ENCODE measurements at places on chromosomes 12 and 14.

DNA sequence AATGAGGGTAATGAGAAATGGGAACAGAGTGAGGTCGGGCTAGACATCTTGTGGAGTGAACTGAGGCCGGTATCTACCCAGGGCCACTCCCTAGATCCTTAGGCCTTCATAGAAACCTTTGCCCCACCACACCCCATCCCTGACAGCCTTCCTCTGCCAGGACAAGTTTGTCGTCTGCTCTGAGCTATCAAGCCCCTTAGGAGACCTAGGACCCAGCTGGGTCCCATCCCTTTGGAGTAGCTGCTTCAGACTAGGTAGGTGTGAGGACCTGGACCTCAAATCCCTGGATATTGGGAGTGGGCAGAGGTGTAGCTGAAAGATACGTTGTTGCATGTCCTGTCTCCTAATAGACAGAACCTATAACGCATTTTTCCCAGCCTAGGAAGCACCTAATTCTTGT, at the start of gene TMEM253:
TMEM253 (plus strand) TSS at position 136 of the 400 bp plus-strand sequence. CDS start 278 bp downstream, outside the sequence.
- no peak for DNase-seq

DNA sequence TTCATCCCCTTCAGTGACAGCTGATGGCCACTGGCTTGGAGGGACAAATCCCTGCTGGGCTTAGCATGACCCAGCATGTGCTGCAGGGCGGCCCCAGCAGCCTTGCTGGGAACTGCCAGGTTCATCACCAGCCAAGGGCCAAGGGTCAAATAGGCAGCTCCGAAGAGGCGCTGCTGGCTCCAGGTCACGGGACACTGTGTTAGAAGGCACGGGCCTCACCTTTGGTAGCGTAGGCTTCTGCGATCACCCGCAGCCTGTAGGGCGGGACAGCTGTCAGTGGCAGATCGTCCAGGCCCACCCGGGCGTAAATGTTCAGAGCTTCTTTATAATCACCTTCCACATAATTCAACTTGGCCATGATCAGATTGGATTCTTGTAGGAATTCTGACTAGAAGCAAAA, 35.7 kb downstream of the TTC7B start:
- DNase-seq, result no peak

GRCh38 chr12:23217158-23217557, 592.2 kb downstream of the ETNK1 start:
- DNase-seq, result no peak

- no peak for DNase-seq
Measured at GRCh38 chr12:115543269-115543668, 734.2 kb downstream of the MED13L start.

DNA sequence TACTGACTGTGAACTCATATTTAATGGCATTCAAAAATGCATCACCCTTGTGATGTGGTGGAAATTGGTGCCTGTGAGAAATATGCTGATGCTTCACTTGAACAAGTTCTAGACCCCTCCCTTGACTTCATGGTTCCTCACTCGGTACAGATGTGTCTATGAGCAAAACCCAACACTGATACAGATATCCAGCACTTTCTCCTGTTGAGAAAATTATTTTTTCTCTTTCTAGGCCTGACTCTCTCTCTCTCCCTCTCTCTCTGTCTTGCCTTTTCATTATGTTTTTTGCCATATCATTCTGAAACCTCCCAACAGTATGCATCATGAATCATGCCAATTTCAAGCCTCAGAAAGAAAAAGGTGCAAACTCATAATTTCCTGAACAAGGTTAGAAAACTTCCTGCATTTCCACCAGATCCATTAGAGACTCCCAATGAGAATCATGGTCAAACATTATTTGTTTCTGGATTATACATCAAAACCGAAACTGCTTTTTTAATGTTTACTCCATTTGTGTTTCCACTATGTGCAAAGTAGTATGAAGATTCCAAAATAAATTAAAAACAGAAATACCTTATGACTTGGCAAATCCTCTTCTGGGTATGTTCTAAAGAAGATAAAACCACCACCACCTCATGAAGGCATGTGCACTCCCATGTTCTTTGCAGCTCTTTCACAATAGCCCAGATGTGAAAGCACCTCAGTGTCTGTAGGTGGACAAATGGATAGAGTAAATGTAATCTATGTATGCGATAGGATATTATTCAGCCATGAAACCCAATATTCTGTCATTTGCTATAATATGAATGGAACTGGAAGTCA, 543.6 kb downstream of the TMEM121 start:
- no peak for DNase-seq

DNA sequence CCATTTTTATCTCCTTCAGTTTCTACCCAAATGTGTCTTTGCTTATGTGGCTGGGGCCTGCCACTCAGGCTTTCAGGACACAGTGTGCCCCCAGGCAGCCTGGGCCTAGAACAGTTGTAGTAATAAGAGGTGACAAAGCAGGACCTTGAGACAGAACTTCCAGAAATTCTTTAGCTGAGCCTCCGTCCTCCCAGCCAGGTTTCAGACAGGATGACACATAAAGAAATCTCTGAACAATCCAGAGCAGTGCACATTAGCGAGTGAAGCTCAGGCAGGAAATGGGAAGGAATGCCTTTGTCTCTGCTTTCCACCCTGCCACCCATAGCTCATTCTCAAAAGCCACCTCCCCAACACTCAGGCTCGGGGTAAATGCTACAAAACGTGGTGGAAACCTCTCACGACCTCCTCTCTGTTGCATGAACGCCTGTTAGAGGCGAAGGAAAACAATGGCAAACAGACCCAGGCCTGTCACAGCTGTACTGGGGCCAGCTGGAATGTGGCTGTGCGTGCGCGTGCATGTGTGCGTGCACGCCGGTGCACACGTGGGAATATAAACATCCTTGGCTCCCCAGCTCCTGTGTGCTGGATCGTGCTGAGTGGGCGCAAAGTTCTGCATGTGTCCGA, 286.7 kb downstream of the ZFP36L1 start:
- DNase-seq, result no peak

DNA sequence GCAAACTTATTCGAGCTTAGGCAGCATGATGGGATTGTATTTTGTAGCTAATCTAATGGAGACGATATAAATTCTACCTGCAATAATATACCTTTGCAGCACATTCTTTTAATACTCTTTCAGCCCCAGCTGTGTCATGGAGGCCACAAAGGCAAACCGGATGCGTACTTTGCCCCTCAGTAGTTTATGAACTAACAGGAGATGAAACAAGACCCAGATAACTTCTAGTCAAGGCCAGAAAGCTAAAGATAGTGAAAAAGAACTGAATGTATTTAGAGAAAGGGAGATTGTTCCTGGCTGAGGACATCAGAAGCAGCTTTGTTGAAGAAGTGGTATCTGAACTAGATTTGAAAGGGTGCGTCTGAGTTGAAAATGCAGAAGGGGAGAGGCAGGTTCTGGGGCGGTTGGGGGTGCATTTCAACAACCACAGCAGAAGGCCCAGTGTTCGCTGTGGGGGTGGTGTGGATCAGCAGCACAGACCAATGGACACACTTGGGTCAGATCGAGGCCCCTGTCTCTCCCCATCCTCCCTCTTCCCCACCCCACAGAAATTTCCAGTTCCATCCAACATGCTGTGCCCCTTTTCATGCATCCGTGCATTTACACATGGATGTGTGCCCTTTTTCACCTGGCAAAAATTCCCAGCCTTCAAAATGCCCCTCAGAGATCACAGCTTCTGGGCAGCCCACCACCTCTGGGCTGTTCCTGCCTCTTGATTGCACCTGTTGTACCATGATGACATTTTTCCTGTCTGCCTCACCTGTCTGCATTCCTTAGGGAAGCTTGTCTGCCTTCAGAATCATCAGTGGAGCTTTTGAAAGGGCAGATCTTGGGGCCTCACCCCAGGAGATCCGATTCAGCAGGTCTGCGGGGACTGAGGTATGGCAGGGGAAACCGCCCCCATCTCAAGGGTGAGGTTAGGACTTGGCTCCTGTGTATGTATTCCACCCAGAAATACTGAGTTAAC, 2.2 kb downstream of the ZNF839 start:
- no peak for DNase-seq

DNA sequence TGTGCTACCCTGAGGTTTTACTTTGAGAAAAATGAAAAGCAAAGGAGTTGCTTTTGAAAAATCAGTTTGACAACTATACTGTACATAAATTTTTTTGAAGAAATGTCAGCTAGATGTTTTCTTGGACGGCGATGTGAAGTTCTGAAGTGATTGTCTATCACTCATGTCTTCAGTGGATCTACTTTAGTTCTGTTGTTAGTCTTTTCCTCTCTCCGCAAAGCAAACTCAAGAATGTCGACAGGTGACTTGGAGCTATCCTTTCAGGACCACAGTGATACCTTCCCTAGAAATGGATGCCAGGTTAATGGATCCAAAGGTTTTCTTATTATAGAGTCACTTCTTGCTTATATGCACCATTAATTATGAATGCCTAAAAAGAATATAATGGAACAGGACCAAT, 1.2 kb downstream of the PTPRO start:
- no peak for DNase-seq

- DNase-seq, result no peak
Measured at GRCh38 chr12:42643881-42644579, 54.5 kb upstream of the PRICKLE1 start.

Measured in activated naive CD4-positive, alpha-beta T cell treated with Interleukin-2 at 50 U/mL for 16 hours (primary cell).